ENCODE measurements at places on chromosomes 4 and X.

- no peak for DNase-seq
Observed at GRCh38 chrX:139776599-139776998, 68.6 kb upstream of the MCF2 start.

GRCh38 chr4:2416564-2417225, 1.8 kb downstream of the ZFYVE28 start:
- DNase-seq: no peak

GRCh38 chr4:115433491-115433890, 320.1 kb upstream of the NDST4 start:
- no peak for DNase-seq

DNA sequence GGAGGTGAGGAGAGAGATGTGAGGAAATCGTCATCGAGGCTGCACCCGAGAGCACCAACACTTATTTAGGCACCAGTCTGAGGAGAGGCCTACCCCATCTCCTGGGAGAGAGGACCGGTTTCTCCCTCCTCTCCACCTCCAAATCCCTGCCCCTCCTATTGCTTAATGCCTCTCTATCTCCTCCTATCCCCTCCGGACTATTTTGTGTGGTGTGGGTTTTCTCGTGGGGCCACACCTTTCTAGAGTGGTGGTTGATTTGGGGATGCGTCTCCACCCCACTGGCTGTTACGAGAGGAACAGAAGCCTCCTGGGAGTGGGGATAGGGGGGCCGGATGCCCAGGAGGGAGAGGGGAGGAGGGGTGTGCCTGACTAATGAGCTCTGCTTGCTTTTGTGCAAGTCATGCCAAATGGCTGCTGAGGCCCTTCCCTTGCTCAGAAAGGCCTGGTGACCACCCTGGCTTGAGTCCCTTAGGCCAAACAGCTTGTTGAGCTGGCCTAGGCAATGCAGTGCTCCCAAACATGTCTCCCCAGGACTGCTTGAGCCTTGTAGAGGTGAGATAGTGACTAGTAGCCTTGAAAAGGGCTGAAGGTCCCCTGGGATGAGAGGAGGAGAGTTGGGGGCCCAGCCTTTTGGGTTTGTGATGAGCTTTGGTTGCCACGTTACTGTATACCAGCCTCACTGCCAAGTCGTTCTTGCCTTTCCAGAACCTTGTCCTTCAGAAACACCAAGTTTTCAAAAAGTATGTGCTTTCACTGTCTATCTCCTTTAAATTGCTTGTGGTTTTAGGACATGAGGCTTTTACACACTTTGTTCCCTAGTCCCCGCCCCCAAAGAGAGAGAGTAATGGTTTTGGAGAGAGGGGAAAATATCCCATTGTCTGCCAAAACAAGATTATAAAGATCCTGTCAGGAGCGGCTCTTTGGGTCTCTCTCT, 1.2 kb downstream of the MSN start:
- DNase-seq: no peak

- no peak for DNase-seq
Observed at GRCh38 chr4:73653695-73654106, 33.5 kb upstream of the RASSF6 start.

DNA sequence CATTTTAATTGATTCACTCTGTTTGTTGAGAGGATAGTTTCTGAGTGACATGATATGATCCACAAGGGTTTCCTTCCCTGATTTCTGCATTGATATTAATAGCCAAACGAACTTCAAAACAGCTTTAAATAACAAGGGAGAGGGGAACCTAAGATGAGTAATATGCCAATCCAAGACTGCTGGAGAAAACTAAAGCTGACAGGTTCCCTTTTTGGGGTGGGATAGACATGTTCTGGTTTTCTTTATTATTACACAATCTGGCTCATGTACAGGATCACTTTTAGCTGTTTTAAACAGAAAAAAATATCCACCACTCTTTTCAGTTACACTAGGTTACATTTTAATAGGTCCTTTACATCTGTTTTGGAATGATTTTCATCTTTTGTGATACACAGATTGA, 182.2 kb downstream of the AR start:
- no peak for DNase-seq

DNA sequence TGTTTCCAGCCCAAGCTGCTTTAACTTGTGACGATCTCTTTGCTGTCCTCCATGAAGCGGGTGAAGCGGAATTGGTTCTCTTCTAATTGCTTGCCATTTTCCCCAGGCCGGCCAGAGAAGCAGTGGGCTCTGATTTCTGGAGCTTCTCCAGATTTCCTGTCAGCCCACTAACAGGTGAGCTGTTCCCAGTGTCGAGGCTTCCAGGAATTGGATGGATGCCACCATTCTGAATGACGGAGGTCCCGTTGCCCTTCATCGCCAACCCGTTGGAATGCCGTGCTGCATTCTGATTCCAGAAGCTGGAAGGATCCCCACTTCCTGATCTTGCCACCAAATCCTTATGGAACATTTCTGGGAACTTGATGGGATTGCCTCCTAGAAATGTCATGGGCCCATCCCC, 31.0 kb downstream of the PAGE1 start:
- no peak for DNase-seq

DNA sequence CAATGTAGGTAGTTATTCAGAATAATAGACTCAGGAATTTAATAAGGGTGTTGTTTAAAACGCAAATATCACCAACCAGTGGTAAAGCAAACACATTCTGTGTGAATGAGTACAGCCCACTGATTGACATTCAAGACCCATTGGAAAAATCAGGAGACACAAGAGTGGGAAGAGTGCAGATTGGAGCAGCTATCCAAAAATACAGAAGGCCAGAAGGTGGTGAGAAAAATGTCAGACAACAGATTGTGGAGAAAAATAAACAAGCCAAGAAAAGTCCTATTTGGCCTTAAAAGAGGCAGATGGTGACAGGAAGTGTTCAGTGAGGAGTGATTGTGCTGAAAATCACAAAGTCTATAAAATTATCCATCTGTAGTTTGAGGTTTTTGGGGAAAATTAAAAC, 39.3 kb downstream of the CPE start:
- DNase-seq: no peak
